NCI-H748 treated with DMSO at 0.1 percent for 48 hours (cell line): ENCODE measurements at places on chromosomes 1 and 21.

- DNase-seq: no peak
Measured at GRCh38 chr1:54037476-54037875, 15.5 kb downstream of the TMEM59 start.

- no peak for DNase-seq
Measured at GRCh38 chr1:81007024-81007423, 793.7 kb upstream of the ADGRL2 start.

DNA sequence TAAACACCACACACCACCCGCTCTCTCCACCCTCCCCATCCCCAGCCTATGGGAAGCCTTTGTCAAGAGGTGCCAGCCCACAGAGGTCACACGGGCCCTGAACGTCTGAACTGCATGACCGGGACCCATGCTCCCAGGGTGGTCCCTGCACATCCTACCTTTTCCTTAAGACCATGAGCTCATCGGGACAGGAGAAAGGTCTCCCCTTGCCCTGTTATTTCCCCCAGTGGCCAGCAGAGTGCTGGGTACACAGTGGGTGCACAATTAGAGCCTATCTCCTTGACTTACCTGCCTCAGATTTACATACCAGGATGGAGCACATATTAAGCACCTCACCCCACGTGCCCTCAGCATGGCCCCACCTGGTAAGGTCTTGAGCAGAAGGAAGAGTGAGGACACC, 30.9 kb downstream of the ACTA1 start:
- DNase-seq: no peak

DNA sequence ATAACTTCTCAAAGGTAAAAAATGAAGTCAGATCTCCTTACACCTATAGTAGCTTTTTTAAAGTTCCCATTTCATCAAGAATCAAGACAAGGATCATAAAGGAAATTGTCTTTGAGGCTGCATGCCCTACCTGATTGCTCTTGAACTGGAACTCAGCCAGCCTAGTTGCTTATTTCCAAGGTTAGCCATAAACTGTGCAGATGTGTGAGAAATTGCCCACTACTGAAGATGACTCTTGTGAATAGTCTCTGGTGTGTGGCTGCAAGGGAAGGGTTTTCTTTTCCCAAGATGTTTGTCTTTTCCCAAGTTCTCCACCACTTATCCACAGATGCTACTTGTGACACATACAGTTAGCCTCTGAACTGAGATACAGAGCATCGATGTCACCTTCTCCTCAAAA, 81.7 kb upstream of the DUSP10 start:
- no peak for DNase-seq

DNA sequence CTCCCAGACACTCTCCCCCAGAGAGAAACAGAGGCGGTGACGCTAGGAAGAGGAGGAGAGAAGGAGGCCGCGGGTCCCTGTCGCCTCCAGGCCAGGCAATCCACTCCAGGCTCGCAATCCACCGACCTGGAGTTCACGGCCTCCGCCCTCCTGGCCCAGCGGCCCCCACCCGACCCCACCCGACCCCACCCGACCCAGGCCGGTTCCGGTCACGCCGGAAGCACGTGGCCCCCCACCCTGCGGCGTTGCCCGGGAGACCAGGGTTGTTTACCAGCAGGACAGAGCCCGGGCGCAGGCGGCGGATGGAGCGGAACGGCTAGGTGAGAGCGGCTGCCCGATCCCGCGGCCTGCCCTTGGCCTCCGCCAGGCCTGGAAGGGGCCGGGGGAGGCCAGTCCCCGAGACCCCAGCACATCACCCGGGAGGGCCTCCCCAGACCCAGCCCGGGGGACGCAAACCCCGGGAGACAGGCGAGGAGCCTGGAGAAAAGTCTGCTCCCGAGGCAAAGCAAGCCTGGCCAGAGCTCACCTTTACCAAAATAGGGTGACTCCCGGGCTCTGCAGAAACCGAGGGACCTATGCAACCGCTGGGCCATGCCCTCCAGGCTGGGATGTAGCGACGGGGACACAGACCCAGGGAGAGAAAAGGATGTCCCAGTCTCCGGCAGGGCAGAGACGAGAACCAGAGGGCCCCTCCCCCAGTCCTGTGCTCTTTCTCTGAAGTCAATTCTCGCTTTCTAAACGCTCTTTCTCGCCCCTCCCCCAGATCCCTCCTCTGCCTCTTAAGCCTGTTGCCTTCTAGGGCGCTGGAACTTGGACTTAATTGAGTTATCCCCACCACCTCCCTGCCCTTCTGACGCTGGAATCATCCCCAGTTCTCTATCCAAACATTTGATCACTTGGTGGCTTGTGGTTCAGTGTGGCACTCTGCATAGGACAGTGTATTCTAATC, at the start of the genes PLA2G2C and UBXN10:
TSS of gene PLA2G2C (minus strand) at position 685 of the 949 bp plus-strand sequence. CDS start 9,155 bp downstream, outside the sequence.
TSS of gene UBXN10 (plus strand) at position 263 of the 949 bp plus-strand sequence. CDS start 4,466 bp downstream, outside the sequence.
- DNase-seq: no peak

GRCh38 chr1:119358636-119359035, 9.9 kb upstream of the HAO2 start:
- DNase-seq: no peak

DNA sequence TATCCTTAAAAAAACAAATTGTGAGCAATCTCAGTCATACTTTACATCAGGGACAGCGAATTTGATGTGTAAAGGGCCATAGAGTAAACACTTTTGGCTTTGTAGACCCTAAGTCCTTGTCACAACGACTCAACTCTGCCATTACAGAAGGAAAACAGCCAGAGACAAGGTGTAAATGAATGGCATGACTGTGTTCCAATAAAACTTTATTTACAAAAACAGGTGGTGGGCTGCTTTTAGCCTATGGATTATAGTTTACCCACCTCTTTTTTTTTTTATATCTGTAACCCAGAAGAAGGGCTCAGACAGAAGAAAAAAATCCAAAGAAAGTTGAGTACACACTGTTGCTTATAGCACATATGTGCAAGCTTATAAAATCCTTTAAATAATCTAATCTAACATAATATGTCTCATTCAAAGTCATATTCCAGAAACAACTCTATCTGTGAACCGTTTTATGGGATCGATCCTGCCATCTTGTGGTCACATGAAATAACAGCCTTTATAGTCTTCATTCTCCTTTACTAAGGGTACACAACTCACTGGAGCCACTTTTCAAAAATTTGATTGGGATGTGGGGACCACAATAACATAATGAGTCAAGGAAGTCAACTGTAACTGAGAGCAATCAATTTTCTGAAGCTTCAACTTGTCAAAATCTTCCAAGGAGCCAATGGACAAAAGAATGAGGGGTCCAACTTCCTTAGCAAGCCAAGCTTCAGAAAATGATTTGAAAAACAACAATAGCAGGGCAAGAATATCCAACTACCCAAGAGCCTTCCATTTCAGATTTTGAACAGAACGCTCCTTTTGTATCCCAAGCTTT, 142.2 kb upstream of the KRTAP19-8 start:
- DNase-seq: no peak

DNA sequence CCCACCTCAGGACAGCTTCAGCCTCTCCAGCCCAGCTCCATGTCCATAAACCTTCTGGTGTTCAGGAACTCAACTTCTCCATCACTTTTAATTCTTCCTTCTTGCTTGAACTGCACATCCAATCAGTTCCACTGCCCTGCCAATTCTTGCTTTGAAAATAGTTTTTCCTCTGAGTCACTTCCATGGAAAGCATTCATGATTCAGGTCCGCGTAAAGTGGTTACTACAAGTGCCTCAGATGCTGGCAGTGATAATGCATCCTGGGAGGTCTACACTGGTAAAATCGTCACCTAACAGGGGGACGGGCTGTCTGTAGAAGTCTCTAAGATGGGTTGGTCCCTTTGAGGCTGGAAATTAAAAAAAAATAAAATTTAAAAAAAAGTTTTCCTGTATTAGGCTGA, 25.9 kb upstream of the RCAN1 start:
- no peak for DNase-seq
